ENCODE measurements at places on chromosomes 1 and 21. TPM values are rescaled to one million over a fixed set of nuclear protein-coding genes. Genes with fewer than 3 reads are reported as not detected.

GPR3 gene
- total RNA-seq, result 0.16 TPM

KRTAP6-1 gene
- not detected for total RNA-seq

C1QTNF12 gene
- 0.53 TPM for total RNA-seq

SPRR1A gene
- total RNA-seq, result not detected

FAAP20 gene
- total RNA-seq, result 14.6 TPM

ALX3 gene
- 0.21 TPM for total RNA-seq

ITGB2 gene
- total RNA-seq, result 20.8 TPM

MYOCOS gene
- not detected for total RNA-seq

SPAG17 gene
- total RNA-seq, result 4.2 TPM

DNASE2B gene
- total RNA-seq, result not detected

VCAM1 gene
- 136 TPM for total RNA-seq

BATF3 gene
- total RNA-seq, result 2.3 TPM

OR2AK2 gene
- total RNA-seq, result not detected

TINAGL1 gene
- 94.1 TPM for total RNA-seq

OVAAL gene
- total RNA-seq, result 0.26 TPM

BCL2L15 gene
- 0.90 TPM for total RNA-seq

FCER1G gene
- 15.9 TPM for total RNA-seq

OR2T29 gene
- not detected for total RNA-seq

NEGR1 gene
- total RNA-seq, result 92.3 TPM

OR2L8 gene
- 0.53 TPM for total RNA-seq

NUDT4B gene
- 3.7 TPM for total RNA-seq

TRIM67 gene
- 0.42 TPM for total RNA-seq

KIF21B gene
- total RNA-seq, result 1.5 TPM

MTOR gene
- 26.5 TPM for total RNA-seq

MRPS15 gene
- 26.0 TPM for total RNA-seq

ADAMTS4 gene
- total RNA-seq, result 4.4 TPM

GJC2 gene
- 4.0 TPM for total RNA-seq

OLFM3 gene
- total RNA-seq, result 2.3 TPM

LDLRAD1 gene
- total RNA-seq, result not detected

PRAMEF12 gene
- total RNA-seq, result not detected

NOTCH2 gene
- 166 TPM for total RNA-seq

BARHL2 gene
- not detected for total RNA-seq

CSF1 gene
- total RNA-seq, result 10.9 TPM

TOR1AIP1 gene
- total RNA-seq, result 104 TPM
